ENCODE measurements at places on chromosomes 3 and 15. TPM values are rescaled to one million over a fixed set of nuclear protein-coding genes. Genes with fewer than 3 reads are reported as not detected.

DNA sequence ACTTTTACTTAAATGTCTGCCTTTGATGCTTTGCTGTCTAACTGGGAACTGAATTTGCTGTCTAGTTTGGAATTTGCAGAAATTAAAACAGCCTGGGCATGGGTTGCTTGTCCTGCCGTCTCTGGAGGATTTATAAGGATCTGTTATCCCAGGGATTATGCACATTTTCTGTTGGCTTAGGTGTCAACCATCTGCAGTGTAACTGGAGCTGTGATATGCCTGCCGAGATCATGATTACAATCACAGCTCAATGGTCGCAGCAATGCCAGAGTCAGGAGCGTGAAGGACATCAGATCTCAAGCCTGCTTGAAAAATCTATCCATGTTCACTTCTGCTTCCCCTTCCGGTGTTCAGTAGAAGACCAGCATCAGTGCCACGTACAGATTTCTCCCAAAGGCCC, 41.8 kb upstream of the SETMAR start:
- no peak for DNase-seq

The LRRIQ4 gene
- total RNA-seq = 0.15 TPM

- DNase-seq = peak; percentile 95
Observed at GRCh38 chr3:184345317-184346144, 8.1 kb downstream of the FAM131A start.

DNA sequence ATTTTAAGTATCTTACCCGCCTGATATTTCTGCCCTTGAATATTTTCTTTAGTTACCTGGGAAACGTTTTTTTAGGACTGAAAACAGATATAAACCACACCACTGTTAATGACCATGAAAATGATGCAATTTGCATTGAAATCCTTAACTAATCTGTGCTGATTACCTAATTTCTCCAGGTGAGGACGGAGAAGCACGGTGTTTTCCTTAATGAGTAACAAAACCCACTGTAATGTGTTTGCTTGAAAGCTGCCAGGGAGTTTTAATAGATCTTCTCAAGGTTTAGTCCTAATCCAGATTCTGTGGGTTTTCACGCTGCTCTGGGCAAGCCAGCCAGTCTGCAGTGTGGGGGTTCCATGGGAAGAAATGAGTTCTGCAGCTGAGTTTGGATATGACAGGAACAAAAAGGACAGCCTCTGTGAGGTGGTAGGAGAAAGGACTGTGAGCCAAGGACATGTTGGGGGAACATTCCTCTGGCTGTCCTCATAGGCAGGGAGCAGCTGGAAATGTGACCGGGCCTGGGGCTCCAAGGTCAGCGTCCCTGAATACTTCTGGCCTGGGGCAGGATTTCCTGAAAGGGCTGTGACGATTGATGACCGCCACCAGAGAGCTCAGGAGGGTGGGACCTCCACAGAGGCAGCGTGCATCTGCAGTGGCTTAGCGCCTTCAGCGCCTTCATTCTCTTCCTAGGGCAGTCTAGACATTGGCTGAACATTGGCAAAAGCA, 18.6 kb downstream of the THSD4 start:
- DNase-seq = no peak

DNA sequence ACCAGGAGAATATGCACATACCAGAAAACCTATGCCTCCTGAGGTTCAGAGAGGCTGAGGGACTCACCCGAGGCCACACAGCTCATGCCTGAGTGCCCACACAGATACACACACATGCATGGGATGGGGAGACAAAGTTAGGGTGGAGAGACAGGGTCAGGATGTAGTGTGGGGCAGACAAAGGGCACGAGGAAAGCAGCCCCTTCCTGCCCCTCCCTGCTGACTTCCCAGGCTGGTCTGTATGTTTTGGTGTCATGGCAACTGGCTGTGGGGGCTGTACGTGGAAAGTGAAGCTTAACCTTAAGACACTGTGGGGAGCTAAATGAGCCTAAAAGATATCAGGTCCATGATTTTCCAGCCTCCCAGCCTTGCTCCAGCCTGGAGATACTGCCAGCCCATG, 57.8 kb downstream of the EPHB3 start:
- no peak for DNase-seq

GRCh38 chr15:76058714-76059319, 968 bp upstream of the TMEM266 start:
- DNase-seq = peak; percentile 59

The LNP1 gene
- 12.3 TPM for total RNA-seq

The CIB2 gene
- 64.5 TPM for total RNA-seq

GRCh38 chr15:68715111-68715510, 105.6 kb downstream of the ANP32A start:
- no peak for DNase-seq

DNA sequence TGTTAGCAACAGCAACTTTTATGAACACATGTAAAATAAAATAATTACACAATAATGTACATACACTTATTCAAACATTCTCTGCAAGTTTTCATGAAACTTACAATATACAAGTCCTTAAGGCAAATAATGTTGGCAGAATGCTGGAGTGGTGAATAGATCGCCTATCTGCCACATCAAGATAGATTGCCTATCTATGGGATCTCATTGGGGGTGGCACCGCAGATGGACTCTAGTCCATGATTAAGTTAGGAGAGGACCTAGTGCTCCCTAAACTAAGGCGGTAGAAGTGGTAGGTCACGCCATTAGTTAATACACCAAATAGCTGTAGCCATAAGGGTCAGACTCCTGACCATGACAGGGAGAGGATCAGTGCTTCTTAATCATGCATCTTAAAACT, 315.7 kb downstream of the GBE1 start:
- no peak for DNase-seq

The NEO1 gene
- total RNA-seq = 26.8 TPM

GRCh38 chr3:189907803-189908202, 212.9 kb downstream of the P3H2 start:
- no peak for DNase-seq

- no peak for DNase-seq
Observed at GRCh38 chr3:161072211-161072621, 32.9 kb downstream of the B3GALNT1 start.

The NANOGP8 gene
- total RNA-seq = 221 TPM

The NR1I2 gene
- 1.6 TPM for total RNA-seq

GRCh38 chr15:61115241-61115640, 113.9 kb downstream of the RORA start:
- DNase-seq = no peak

- no peak for DNase-seq
Observed at GRCh38 chr3:19420159-19420558, 271.8 kb downstream of the KCNH8 start.

DNA sequence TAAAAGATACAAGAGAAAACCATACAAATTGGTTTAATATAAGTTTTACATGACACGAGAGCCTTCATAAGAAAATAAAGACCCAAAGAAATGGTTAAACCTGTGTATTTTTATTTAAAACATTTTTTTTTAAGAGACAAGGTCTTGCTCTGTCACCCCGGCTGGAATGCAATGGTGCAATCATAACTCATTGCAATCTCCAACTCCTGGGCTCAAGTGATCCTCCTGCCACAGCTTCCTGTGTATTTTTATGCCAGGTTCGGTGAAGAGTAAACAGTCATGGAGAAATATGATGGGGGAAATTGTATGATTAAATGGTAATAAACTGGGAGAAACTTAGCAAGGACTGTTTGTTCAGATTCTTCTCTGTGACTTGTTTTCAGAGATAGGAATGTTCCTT, 441.0 kb downstream of the TUSC7 start:
- no peak for DNase-seq

DNA sequence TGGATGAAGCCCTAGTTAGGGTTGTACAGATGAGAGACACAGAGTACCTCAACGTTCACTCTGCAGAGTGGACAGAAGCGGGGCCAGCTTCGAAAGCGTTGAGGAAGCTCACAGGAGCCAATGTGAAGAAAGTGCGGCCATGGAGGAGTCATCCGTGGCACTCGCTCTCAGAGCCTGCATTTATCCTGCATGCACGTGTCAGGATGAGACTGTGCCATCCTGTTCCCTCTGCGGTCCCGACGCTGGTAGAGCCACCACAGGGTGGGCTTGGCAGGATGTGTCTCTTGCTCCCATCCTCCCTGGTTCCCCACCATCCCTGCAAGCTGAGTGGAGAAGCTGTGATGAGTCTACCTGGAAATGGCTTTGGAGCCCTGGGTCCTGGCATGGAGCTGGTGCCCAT, 39.3 kb downstream of the KLHL25 start:
- DNase-seq = peak; percentile 40

- no peak for DNase-seq
Observed at GRCh38 chr3:168422843-168423242, 327.1 kb upstream of the GOLIM4 start.

The CLDN18 gene
- not detected for total RNA-seq

The DAZL gene
- 2.4 TPM for total RNA-seq

GRCh38 chr15:28993051-28993719, 107.4 kb downstream of the APBA2 start:
- DNase-seq = no peak

The SLC22A14 gene
- 0.03 TPM for total RNA-seq

The BSN gene
- 1.1 TPM for total RNA-seq

The RPUSD3 gene
- total RNA-seq = 131 TPM

The RASGRP1 gene
- 2.9 TPM for total RNA-seq

DNA sequence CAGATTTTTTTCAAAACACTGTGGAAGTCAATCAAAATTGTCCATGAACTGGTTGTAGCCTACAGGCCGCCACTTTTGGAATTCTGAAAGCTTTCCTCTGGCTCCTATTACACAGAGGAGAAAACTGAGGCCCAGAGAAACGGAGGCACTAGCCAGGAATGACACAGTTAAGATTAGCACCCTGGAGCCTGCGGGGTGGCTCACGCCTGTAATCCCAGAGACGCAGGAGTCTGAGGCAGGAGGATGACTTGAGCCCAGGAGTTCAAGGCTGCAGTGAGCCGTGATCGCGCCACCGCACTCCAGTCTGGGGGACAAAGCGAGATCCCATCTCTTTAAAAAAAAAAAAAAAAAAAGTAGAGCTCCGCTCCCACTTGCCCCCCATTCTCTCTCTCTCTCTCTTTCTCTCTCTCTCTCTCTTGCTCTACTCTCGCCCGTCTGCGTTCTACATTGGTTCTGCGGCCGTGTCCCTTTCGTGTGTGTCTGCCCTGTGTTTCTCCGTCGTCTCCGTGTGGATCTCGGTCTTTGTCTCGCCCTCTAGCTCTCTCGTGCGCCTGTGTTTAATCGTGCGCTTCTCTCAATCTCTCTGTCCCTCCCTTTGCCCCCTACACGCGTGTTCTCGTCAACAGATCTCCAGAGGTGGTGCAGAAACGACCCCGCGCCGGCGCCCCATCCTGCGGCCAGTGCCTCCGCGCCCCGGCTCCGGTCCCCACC, 512 bp upstream of the TRH start:
- no peak for DNase-seq

DNA sequence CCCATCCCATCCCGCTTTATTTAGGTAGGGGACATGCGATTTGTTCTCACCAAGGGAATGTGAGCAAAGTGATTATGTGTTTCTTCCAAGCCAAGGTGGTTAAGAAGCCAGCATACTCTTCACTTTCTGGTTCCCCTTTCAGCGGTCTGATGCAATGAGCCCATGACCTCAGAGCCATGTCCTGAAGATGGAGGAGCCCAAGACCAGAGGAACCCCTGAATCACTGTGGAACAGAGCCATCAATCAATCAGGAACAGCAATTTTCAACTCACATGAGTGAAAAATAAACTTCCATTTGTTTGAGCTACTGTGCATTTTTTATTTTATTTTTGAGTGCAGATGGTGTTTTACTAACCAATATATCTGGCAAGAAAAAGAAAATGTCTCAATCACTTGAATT, 10.8 kb downstream of the THRB start:
- no peak for DNase-seq

The C2CD4B gene
- 0.31 TPM for total RNA-seq

DNA sequence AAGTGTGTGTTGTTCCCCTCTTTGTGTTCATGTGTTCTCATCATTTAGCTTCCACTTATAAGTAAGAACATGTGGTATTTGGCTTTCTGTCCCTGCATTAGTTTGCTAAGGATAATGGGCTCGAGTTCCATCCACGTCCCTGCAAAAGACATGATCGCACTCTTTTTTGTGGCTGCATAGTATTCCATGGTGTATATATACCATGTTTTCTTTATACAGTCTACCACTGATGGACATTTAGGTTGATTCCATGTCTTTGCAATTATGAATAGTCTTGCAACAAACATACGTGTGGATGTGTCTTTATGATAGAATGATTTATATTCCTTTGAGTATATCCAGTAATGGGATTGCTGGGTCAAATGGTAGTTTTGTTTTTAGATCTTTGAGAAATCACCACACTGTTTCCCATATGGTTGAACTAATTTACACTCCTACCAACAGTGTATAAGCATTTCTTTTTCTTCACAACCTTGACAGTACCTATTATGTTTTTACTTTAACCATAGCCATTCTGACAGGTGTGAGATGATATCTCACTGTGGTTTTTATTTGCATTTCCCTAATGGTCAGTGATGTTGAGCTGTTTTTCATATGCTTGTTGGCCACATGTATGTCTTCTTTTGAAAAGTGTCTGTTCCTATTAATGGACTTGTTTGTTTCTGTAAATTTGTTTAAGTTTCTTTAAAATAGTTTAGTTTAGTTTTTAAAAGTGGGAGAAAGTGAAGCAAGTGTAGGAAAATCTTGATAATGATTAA, 21.9 kb upstream of the SLC30A4 start:
- DNase-seq = no peak

The GABRB3 gene
- total RNA-seq = 89.0 TPM

- DNase-seq = no peak
Observed at GRCh38 chr3:50630394-50630793, 13.4 kb downstream of the MAPKAPK3 start.

- DNase-seq = no peak
Observed at GRCh38 chr15:67161412-67161811, 93.0 kb downstream of the AAGAB start.

The NAA80 gene
- 28.3 TPM for total RNA-seq

DNA sequence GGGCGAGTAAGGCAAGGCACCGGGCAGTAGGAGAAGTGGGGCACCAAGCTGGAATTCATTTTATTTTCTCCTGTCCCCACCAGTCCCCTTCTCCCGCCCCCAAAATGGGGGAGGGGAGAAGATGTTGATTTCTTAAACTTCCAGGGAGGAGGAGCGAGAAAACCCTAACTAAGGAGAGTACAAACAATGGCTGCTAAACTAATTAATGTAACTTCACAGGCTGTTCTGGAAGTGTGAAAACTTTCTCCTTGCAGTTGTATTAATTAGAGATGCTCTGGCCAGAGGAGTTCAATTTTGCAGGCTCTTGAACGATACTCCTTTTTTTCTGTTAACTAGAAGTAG, 11.5 kb downstream of the ZIC4 start:
- no peak for DNase-seq

- DNase-seq = peak; percentile 53
Observed at GRCh38 chr15:81155375-81156218, 21.5 kb downstream of the CFAP161 start.

DNA sequence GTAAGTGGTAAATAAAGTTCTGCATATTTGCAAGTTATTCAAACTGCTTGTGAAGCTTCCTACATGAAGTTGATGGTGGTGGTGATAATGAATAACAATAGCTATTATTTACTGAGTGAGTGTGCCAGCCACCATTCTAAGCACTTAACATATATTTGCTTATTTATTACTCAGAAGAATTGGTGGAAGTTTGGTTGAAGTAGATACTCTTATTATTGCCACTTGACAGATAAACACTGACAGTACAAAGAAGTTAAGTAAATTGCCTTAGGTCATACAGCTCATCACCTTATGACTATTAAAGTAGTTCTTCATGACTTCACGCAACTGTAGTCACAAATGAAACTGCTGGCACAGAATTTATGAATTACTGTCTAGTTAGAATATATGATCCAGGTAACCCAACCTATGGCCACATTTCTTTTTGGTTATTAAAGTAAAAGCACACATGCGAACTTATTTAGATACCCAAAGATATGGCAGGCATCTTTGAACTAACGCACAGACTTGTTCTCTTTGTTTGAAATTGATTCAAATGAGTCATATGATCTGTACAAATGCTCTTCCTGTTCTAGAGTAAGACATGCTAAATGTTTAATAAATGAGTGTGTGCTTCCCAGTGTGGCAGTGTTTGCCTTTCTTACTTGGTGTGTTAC, 99.8 kb upstream of the NR2F2 start:
- no peak for DNase-seq

All from H7 (cell line).